Amygdala (tissue), 56 donors: ENCODE measurements at places on chromosomes 4 and X.

GRCh38 chrX:129626026-129626425 lies 28.7 kb downstream of the APLN start:
- DNase-seq, result no peak

DNA sequence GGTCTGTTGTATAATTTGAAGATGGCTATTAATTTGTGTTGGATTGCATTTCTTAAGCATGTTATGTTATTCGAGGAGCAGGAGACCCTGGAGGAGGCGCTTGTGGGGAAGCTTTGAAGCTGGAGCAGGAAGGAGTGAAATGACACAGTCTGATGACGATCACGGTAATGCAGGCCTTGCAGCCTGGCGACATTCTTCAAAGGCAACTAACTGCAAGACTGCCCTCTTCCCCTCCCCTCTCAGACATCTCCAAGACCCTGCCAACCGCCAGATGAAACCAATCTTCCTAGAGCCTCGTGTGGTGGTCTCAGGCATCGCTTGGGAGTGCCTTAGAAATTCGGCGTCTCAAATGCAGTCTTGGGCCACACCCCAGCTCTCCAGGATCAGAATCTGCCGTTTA lies 16.1 kb downstream of the CLCN4 start:
- DNase-seq, result no peak

DNA sequence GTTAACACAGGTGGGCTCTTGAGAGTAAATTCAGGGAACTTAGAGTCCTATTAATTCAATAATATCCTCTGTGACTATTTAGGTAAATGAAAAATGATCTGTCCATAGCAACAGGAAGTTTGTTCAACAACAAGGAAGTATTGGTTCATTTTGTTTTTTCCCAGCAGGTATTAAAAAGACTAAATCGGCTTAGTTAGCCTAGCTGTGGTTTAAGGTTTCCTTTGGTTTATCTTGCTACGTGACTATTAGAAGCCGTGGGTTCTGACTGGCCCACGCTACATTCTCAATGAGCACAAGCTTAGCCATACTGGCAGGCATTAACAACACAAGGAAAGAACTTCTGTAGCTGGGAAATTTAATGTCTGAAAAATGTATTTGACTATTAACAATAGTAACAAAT lies 168.8 kb upstream of the HS3ST1 start:
- no peak for DNase-seq

DNA sequence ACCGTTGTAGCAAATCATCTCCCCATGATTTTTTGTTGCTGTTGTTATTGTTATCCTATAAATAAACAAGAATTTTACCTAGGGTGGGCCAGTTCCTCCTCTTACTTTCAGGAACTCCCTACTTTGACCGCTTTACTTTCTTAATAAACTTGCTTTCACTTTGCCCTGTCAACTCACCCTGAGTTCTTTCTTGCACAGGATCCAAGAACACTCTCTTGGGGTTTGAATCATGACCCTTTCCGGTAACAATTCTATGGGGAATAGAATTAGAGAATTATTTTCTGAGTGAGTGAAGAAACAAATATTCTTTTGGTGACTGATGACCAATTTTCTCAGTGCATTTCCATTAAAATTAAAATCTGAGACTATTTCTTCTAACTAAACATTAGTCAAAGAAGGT lies 584.0 kb upstream of the TENM3 start:
- no peak for DNase-seq

GRCh38 chrX:19702856-19703255 lies 184.5 kb downstream of the SH3KBP1 start:
- no peak for DNase-seq

GRCh38 chr4:24190761-24191695 lies 301.2 kb upstream of the PPARGC1A start:
- DNase-seq, result no peak

- DNase-seq, result no peak
Measured at GRCh38 chrX:100584611-100585010, at the start of gene TNMD. TNMD (plus strand) TSS chrX:100584936; CDS start chrX:100585019, 83 bp downstream.

DNA sequence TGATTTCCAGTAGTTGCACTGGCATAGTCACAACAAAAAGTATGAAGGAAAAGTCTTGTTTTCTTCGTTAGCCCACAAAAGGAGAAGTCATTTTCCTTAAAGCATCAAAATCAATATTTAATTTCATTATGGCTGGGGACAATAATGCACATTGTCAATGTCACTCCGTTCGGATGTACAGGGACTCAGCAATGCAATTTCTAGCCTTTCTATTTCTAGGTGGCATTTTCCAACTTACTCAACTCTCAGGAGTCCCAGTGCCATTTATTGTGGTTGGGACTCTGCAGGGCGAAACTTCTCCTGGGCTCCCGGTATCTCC lies 99.6 kb downstream of the CEP135 start:
- no peak for DNase-seq
